ENCODE measurements at places on chromosomes 11 and 22. TPM values are rescaled to one million over a fixed set of nuclear protein-coding genes. Genes with fewer than 3 reads are reported as not detected.

PATZ1 gene
- total RNA-seq, result 18.6 TPM

TMPRSS13 gene
- not detected for total RNA-seq

RTN4R gene
- 16.3 TPM for total RNA-seq

NCR3LG1 gene
- total RNA-seq, result 8.6 TPM

BET1L gene
- total RNA-seq, result 89.0 TPM

ADORA2A gene
- total RNA-seq, result 11.5 TPM
